ENCODE measurements at places on chromosomes 3 and 15.

DNA sequence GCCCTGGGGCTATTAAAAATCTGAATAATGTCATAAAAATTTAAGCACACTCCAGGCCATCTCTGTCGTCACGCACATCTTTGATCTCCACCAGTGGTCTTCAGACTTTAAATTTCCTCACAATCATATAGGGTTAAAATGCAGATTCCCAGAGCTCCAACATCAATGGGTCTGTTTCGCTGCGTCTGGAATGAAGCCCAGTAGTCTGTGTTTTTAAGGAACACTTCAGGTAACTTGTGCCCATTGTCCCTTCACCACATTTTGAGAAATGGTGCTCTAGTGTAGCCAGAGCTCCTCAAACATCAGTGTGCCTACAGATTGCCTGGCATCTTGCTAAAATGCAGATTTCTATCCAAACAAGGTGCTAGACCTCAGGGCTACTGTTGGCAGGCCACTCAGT lies 9.8 kb downstream of the SEMA6D start:
- no peak for DNase-seq

- DNase-seq, result no peak
Observed at GRCh38 chr3:1798711-1799405, 299.8 kb upstream of the CNTN4 start.

- DNase-seq, result no peak
Observed at GRCh38 chr3:156772588-156773206, 53.5 kb upstream of the LEKR1 start.

DNA sequence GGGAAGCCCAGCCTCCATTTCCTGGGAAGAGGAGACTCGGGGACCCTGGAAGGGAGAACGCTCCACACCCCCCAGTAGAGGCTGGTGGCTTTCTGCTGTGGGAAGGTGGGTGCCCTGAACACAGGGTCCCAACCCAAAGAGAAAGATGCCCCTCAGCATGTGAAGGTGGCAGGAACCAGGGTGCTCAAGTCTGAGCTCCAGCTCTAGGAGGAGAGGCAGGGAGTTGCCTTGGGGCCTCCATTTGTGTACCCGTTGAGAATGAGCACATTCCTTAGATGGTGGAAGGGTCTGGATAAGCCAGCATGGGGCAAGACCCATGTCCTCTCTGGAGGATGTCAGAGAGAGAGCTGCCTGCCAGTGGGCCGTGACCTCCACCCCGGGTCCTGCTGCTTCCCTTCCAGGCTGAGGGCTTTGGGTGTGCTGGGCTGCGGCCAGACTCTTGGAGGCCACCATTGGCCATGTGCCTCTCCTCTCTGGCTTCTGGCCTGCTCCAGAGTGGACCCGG lies 212.4 kb downstream of the TBC1D2B start:
- no peak for DNase-seq

GRCh38 chr3:10417847-10418246 lies 87.5 kb downstream of the ATP2B2 start:
- DNase-seq, result no peak

GRCh38 chr3:149428087-149428486 lies 46.4 kb upstream of the TM4SF4 start:
- DNase-seq, result no peak

- DNase-seq, result peak; percentile 72
Observed at GRCh38 chr3:129829640-129830039, 63.9 kb downstream of the TMCC1 start.

Data from Peyer's patch (tissue), 4 donors.